Hematopoietic multipotent progenitor cell treated with erythropoietin and hydrocortisone succinate and interleukin-3 and kit ligand, for 15 days (in vitro differentiated cells): ENCODE measurements at places on chromosomes 11 and 22.

DNA sequence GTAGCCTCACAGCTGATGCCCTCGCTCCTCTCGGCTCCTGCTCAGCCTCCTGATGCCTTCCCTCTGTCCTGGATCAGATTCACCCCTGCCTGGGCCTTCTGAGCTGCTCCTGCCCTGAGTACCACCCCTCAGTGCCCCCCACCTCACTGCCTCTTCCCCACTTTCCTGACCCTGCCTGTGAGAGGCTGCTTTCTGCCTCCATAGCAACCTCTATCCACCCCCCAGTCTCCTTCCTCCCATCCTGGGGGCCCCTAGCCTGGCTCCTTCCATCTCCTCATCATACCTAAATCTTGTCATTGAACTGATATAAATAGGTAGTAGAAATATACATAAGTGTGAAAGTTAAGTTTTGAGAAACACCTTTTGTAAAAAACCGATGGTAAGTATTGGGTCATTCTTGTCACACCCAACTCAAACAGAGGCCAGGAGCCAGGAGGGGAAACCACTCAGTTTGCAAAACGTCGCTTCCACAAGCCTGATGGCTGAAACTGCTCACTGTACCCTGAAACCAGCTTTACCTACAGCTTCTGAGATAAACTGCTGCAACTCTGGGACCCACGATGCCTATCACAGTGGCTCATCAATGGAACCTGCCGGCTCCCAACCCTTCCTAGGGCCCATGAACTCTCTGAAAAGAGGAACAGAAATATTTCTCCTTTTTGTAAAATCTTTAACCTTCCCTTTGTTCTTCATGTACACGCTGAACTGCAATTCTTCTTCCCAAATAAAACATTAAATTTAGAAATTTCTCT lies 4.8 kb upstream of the APOBEC3H start:
- DNase-seq = no peak

GRCh38 chr11:126357969-126358762 lies 2.7 kb downstream of the ST3GAL4 start:
- no peak for DNase-seq

DNA sequence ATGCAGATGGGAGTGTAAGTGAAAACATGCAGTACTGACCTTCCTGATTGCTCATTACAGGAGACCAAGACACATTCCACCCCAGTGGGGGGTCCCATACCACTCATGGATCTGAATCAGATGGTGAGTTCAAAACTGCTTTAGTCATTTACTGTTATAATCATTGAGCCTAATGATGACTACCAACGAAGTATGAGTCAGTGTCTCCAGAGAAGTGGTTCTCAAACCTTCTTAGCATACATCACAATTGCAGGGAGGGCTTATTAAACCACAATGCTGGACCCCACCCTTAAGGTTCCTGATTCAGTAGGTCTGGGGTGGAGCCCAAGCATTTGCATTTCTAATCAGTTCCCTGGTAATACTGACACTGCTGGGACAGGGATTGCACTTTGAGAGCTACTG lies 75.8 kb downstream of the CD44 start:
- DNase-seq = no peak

DNA sequence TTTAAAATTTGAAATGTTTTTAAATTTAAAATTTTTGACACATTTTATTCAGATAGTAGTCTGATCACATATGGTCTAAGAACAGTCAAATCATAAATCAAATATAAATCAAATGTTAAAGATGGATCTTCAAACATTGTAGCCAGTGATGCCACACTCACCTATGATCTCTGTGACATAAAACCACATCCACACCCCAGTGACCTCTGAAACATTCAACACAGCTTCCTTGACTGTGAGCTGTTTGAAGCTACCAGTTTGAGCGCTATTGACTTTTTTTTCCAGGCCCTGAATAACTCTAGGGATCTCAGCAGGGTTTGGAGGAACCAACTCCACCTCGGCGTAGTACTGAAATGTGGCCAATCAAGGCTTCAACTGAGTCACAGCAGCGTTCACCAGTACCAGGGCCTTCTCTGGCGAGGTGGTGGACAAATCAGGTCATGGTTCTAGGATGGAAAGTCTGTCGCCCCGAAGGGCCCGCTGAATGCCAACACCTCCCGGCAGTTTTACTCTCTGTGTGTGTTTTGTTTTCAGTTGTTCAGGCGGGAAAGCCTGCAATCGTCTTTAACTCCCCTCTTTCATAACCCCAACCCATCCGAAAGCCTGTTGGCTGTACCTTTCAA lies 4.3 kb upstream of the MARK2 start:
- DNase-seq = no peak

DNA sequence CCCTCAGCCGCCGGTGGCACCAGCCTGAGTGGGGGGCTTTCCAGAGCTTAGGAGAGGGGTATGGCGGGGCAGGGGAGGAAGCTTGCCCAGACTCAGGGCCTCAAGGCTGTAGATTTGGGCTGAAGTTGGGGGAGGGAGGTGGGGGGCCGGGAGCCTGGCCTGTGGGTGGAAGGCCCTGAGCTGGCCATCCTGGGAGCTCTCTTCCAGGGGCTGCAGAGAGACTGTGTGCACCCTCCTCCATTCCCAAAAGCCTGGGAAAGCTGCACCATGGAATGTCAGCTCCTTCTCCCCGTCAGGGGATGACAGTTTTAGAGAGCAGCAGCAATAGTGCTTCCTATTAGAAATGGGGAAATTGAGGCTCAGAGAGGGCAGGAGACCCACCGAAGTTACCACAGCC lies 1.0 kb downstream of the SYT12 start:
- DNase-seq = no peak

DNA sequence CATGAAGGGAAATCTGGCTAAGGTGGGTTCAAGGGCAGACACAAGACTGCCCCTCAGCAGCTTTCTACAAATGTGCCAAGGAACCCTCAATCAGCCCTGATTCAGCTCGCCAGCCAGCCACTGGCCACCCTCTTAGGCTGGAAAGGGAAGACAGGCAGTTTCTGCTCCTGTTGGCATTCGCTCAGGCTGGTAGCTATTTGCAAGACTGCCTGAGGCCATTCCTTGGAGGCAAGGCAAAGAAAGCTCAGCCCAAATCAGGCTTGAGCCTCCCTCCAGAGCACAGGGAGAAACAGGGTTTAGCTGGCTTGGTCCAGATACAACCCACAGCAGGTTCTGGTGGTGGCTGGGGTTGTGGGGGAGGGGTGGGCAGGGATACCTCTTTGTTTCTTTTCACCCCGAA lies 19.2 kb downstream of the TP53I11 start:
- no peak for DNase-seq

- peak; percentile 3 for DNase-seq
These were observed 13.5 kb downstream of the SCN3B start for GRCh38 chr11:123640677-123641494.

DNA sequence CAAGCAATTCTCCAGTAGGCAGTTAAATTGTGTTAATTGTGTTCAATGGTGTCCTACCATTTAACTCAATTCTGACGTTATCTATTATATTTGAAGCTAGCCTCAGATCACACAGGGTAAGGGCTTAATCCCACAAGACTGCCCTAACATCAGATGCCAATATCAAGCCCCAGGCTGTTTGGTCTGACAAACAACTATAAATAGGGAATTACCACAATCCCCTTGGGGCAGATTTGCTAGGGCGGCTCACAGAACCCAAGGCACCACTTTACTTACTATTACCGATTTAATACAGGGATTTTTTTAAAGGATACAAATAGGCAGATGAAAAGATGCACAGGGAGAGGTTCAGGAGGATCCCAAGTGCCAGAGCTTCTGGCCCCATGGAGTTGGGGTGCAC lies 678.4 kb downstream of the OPCML start:
- DNase-seq = no peak

GRCh38 chr11:73997120-73997770 lies 11.6 kb downstream of the UCP3 start:
- no peak for DNase-seq

- peak; percentile 54 for DNase-seq
These were observed 8.1 kb downstream of the CCDC15 start for GRCh38 chr11:124961972-124962609.

- DNase-seq = no peak
These were observed 34.9 kb upstream of the RRAS2 start for GRCh38 chr11:14393889-14394288.

DNA sequence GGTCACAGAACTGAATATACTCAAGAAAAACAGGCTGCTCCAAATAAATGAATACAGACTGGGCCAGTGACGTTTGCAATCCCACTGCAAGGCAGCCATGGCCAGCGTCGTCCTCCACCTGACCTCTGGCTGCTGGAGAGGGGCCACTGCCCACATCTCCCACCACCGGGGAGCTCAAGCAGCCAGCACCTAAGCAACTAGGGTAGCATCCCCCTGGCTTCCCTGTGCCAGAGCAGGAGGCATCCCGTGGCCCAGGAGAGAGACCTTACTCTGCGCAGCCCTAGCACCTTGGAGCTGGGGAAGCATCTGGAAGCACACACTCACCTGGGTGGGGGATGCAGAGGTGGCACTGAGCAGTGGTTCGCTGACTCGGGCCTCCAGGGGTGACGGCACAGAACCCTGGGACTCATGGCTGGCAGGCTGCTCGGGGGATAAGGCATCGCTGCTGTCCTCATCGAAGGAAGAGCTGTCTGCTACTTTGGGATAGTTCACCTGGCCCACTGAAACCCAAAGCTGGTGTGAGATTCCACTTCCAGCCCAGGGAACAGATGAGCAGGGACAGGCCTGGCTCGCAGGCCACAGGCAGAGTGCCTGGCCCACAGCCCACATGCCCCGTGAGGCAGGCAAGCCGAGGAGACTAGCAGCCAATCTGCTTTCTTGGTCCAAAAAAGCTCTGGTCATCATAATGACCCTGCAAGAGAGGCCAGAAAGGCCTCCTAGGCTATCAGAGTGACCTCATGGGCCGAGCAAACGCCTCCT lies 53.7 kb downstream of the SGSM3 start:
- DNase-seq = no peak

DNA sequence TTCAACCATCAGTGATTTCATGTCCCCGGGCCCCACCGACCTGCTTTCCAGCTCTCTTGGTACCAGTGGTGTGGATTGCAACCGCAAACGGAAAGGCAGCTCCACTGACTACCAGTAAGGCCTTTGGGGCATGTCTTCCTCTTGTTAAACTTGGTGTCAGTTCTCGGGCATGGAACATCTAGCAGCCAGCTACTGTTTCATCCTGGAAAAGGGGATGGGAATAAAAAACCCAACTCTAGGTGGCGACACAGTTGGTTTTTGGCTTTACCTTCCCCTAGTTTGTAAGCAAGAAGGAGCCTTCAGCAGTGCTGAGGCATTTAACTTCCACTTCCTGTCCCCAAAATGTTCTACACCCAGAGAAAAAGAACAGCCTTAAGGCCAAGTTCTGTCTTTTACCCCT lies 76.7 kb downstream of the BMAL1 start:
- DNase-seq = no peak

DNA sequence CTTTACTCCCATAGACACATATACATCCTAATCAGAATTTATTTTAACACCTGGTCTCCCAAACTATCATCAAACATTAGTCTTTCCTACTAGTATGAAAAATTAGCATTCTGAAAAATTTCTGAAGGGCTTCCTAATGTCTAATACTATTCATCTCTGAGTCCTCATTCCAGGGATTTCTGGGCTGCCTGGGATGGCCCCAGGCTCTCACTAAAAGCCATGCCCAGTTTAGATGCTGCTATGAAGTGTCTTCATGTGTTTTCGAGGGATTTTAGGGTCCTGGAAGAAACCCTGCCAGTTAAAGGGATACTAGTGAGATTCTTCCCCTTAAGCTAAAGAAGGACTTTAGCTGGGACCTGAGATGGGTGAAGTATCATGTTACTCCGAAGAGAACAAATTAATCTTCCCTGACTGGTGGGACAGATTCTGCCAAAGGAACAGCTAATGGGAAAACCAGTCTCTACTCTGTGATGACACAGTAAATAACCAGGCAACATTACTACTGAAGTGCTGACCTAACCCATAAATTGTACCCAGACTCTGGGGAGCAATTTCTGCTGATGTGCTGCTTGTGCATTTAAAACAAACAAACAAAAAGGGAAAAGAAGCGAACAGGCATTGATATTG lies 342.6 kb downstream of the SOX6 start:
- no peak for DNase-seq

DNA sequence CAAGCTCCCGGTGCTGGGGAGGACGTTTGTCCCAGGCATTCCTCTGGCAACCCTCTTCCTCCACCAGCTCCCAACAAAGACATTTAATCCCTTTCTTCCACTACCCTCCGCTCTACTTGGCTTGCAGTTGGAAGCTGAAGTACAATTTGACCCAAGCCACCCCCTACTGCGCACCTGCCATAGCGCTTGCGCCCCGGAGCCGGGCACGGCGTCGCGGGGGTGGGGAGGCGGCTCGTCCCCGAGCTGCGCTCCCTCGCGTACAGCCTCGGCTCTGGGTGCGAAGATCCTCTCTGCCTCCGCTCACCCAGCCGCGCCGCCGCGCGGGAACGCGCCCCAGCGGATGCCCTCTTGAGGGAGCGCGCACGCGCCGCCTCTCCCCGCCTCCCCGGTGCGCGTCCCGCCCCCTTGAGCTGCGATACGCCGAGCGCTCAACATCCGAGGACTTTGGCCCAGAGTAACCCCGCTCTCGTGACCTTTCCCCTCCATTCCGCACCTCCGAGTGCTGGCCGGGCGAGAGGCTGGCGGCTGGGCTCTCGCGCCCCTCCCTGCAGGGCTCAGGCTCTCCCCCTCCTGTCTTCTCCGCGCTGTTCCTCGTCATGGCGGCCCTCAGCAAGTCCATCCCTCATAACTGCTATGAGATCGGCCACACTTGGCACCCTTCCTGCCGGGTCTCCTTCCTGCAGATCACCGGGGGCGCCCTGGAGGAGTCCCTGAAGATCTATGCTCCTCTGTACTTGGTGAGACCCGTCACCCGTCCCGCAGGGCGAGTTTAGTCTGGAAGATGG lies at the start of gene TMEM135:
Gene TMEM135, plus strand, starts transcription at position 485 of the 785 bp plus-strand sequence. Its CDS starts 112 bp downstream, at position 597.
- peak; percentile 89 for DNase-seq

GRCh38 chr22:37734964-37735451 lies 38.2 kb downstream of the TRIOBP start:
- DNase-seq = no peak

DNA sequence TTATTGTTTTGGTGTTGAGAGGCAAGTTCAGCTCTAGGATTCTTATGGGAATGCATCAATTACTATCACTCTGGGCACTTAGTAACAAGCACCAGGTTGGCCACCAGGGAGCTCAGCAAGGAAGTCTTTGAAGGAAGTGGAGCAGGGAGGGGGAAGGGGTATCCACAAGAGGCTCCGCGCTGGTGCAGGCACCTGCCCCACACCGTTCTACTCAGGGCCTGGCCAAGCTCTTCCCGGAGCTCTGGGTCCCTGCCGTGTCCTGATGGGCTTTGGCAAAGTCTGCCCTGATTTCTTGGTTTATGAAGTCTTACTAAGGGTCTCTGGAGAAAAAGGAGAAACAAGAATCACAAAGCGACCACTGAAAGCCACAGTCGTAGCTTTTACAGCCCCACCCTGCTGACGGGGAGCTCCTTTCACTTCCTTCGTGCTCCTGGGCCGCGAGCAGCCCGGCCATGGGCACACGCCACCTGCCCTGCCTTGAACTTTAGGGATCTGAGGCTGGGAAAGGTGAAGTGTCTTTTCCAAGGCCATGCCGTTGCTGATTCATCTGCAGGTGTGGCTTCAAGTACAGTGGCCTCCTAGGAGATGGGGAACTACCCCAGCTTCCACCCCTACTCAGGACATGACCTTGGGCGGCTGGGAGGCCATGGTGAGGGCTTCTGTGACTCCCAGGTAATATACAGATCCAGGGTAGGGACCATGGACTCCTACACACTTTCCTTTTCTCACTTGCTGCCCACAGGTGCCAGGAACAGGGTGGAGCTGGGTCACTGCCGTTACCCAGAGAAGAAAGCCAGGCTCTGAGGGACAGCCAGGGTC lies 15.9 kb upstream of the LRRC32 start:
- DNase-seq = no peak

- DNase-seq = peak; percentile 54
These were observed 92.1 kb upstream of the NARS2 start for GRCh38 chr11:78666675-78667160.

- no peak for DNase-seq
These were observed 119.3 kb upstream of the SERPIND1 start for GRCh38 chr22:20654343-20655208.

GRCh38 chr11:110786226-110786902 lies 74.1 kb upstream of the ARHGAP20 start:
- DNase-seq = no peak
